ELF-1 (cell line): ENCODE measurements at places on chromosomes 11 and 22.

- DNase-seq, result peak; percentile 44
These were observed 455.8 kb downstream of the TMEM135 start for GRCh38 chr11:87493516-87493915.

DNA sequence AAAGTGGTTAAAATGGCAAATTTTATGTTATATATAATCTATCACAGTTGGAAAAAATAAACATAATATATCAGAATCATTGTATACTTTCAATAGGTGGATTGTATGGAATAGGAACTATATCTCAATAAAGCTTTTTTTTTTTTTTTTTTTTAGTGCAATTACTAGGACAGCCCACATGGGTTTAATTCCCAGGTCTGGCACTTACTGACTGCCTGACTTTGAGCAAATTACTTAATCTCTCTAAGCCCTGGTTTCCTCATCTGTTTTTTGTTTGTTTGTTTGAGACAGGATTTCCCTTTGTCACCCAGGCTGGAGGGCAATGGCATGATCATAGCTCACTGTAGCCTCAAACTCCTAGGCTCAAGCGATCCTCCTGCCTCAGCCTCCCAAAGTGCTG is 26.1 kb upstream of the BAIAP2L2 start:
- no peak for DNase-seq

DNA sequence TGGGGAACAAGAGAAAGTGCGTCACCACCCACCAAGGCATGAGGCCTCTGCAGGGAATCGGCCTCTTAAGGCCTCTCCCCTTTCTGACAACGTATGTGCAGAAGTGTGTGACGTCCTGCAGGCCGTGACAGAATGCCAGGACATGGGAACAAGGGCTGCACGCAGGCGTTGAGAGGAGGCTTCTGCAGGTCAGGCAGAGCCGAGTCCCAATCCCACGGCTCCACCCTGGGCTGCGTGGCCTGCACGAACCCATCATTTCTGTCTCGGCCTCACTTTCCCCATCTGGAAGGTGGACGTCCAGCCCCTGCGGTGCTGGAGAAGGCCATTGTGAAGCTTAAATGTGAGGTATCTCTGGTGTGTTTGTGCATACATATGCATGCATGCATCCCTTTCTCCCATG is 61.8 kb downstream of the SHANK2 start:
- DNase-seq, result no peak

DNA sequence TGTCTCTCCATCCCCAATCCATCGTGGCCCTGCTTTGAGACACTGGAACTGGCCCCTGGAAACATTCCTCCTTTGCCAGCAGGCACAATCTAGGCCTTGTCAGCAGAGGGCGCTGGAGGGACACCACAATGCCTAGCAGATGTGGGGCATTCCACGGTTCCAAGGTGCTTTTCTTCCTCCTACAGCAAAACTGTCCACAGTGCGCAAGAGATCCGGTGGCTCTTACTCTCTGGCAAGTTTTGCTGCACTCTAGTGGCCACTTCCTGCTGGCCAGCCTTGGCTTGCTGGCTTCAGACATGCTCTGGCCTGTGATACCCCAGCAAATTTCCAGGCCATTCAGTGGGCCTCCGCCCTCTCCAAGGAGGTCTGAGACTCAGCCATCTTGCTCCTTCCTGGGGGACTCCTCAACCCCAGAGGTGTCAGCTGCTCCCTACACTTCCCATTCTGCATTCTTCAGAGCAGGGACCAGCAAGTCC is 17.1 kb upstream of the RBM4B start:
- peak; percentile 98 for DNase-seq

DNA sequence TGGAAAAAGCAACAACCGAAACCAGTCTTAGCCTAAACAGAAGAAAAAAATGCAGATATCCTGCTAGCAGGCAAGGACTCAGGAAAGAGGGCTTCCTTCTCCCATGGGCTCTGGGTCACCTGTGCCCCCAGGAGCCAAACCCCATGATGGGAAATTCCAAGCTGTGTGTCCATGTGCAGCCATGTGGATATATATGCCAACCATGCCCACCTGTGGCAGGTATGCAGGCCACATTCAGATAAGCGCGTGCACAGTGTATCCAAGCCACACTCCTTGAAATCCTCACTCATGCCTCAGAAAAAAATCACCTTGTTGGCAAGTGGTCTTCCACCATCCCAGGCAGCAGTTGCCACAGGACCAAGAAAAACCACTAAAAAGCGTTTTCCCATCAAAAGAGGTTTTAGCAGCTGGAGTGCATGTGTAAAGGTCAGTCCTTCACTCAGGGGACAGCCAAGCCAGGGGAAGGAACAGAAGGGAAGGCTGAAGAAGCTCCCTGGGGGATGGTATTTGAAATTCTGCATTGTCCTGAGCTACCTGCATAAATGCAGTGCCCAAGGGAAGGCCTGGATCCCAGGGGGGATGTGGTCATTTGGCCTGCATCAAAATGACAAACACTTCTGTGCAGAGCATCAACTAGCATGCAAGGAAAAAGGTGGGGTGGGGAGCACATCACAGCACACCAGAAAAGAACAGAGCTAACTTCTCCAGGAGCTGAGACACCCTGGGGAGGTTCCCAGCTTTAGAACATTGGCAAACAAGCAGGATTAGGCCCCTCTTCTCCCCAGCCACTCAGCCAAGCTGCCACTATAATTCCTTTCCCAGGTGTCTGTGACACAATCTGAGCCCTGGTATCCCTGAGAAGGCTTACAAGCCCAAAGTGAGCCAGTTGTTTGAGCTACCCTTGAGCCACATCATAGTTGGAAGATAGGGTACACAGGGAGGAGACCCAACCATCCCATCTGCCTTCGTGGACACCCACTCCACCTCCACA is 76.2 kb downstream of the GALNT18 start:
- peak; percentile 34 for DNase-seq

DNA sequence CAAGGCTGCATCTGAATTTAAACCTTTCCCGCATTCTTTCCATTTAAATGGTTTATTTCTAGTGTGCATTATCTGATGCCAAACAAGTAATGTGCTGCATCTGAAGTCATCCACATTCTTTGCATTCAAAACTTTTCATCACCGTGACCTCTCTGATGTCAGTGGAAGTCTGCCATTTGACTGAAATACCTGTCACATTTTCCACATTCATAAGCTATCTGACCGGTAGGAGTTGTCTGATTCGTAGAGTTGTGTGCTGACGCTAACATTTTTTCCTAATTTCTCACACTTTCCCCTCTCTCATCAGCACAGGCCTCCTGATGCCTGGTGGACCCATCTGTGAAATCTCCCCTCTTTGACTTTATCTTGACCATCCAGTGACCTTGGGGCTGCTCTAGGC is 79.9 kb upstream of the BARX2 start:
- DNase-seq, result no peak

DNA sequence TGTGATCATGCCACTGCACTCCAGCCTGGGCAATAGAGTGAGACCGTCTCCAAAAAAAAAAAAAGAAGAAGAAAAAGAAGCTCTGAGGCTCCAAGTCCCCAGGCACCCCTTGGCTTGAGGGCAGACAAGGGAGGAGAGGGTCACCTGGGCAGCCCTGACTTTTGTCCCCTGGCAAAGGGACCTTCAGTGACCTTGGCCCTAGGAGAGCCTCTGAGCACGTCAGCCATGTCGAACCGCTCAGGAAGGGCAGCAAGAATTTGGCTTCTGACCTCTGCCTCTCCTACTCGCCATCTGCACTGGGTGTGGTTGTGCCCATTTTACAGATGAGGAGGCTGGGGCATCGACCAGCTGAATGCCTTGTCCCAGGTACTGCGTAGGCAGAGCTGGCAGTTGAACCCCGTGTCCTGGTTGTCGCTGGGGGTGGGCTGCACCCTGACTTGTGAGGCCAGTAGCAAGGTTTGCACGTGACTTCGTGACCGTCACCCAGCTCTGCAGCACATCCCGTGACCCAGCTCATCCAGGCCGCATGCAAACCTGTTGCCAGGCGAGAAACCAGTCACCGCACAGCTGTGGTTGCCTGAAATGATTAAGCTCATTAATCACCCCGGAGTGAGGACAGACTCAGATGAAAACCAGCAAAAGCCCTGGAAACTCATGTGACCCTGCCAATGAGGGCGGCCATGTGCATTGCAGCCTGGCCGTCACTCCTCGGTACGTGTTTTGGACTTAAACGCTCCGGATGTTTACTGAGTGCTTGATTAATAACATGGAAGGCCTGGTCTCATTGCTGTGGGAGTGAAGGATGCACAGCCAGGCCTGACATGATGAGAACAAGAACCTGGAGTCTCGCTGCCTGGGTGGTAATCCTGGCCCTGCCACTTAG is 47.7 kb upstream of the PPP6R3 start:
- DNase-seq, result no peak

DNA sequence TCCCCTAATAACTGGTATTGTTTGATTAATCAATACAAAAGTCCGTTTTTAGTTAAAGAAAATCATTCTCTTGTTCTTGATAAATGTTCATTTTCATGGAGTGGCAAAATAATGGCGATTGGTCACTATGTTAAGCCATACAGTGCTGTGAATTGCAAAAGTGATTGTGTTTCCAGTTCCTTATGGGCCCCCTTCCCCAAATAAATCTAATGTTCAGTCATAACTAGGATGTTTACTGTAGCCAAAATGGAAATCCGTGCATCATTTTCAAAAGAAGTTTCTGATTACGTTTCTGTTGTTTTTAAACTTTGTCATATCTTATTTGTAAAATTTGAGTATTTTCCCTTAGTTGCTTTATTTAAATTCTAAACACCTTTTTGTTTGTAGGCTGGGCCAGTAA is 845 bp downstream of the RBM7 start:
- DNase-seq, result no peak

DNA sequence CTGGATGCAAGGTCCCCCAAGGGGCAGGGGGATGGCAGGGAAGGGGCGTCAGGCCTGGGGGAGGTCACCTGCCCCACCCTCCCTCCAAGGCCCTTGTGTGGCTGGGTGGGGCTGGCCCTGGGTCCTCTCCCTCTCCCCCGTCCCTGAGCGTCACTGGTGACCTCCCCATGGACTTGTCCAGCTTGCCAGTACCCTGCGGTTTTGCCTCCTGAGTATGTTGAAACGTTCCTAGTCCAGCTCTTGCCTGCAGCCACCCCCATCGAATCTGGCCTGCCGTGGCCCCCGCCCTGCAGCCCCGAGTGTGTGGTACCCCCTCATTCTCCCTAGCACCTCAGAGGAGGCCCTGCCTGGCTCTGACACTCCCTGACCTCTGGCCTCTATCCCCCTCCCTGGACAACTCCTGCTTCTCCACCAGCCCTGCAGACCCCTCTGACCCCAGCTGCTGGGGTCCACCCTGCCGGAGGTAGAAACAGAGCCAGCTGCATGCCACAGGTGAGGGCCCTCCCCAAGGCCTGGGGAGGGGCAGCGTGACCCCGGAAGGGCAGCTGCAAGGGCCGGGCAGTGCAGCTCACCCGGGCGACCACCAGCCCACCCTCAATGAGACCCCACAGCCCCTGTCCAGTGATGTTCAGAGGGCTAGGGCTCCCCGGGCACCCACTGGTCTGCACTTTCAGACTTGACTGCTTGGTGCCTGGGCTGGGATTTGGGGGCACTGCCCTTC is 4.1 kb upstream of the MUC6 start:
- DNase-seq, result no peak

DNA sequence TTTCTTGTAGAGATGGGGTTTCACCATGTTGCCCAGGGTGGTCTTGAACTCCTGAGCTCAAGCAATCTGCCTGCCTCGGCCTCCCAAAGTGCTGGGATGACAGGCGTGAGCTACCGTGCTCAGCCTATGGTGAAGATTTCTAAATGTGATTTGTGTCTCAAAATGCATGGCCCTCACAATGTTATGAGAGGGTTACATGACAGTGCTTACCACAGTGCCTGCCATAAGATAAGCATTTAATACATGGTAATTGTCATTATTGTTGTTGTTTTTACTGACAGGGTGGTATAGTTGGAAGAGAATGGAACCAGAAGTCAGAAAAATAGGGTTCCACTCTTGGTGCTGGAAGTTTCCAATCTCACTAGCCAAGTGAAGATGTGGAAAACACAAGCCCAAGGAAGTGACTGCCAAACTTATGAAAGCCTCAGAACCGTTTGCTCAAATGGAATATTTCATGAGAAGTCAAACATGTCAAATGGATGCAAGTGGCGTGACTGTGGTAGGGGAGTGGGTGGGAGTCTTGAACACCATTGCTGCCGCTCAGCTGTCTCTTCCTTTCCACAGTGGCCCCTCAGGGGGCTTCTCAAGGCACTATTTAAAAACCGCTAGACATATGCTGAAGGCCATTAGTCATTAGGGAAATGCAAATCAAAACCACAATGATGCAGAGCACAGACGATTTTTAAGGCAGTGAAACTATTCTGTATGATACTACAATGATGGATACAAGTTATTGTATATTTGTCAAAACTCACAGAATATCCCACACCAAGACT is 29.1 kb upstream of the LMO2 start:
- no peak for DNase-seq

DNA sequence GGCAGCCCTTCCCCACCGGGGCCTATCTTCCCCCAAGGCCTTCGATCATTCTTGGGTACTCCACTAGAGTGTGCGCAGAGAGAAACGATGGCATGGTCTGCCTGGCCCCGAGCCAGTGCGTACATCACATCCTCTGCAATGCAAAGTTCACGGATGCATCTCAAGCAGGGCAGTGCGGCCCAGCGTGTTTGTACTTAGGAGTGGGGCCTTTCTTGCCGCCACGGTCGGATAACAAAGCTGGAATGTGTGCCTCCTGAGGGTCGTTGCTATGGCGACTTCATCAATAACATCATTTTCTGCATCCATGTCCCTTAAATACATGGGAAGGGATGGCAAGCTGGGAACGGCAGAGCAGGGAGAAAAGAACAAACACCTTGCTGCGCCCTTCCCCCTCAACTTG is 73.9 kb downstream of the SCUBE1 start:
- DNase-seq, result no peak

DNA sequence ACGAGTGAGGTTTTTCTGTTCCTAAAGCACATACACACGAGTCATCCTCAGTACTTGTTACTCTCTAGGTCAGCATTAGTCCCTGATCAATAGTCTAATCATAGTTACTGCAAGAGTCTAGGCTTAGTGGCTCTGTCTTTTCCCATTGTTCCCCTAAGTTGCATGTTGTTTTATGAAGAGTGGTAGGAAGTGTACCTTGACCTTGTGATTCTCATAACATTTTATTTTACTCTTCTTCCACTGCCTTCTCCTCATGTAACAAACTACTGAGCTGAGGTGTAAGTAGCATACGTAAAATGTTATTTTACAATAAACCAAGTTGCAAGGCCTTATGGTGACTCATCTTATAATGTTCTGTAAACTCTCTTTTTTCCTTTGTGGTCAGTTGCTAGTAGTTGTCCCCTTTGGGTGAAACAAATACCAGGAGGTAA is 15.0 kb downstream of the METTL15 start:
- no peak for DNase-seq

DNA sequence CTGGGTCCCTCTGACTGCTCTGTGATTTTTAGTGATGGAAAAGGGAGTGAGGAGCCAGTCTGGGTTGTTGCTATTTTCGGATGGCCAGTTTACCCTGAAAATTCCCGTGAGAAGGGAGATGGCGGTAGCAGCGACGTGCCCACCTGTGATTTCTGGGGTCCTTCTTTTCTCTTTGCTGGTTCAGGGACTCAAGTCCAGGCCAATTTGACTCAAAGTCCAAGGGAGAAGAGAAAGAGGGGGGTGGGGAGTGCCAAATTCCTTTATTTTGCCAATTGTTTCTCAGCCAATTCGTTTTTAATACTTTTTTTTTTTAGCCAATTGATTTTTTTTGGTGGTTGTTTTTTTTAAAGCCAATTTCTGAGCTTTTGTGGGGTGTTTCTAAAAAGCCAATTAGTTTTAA is 6.9 kb downstream of the IGF2 start:
- no peak for DNase-seq
